Activated CD8-positive, alpha-beta memory T cell treated with anti-CD3 and anti-CD28 coated beads, Interleukin-2, amount 10 ng/mL, durations not matched to agents 7 days and 5 days (primary cell): ENCODE measurements at places on chromosomes 5 and 9.

- H3K27me3 ChIP-seq, result peaks cover 2% of the 10 kb centered on the region
- no peak overlapping the region for H3K27ac ChIP-seq
- H3K36me3 ChIP-seq, result no peaks in the 10 kb centered on the region
- peaks cover 7% of the 10 kb centered on the region for H3K4me1 ChIP-seq
- DNase-seq, result no peak
These were observed 121.7 kb downstream of the DEPDC1B start for GRCh38 chr5:60578315-60578714.

DNA sequence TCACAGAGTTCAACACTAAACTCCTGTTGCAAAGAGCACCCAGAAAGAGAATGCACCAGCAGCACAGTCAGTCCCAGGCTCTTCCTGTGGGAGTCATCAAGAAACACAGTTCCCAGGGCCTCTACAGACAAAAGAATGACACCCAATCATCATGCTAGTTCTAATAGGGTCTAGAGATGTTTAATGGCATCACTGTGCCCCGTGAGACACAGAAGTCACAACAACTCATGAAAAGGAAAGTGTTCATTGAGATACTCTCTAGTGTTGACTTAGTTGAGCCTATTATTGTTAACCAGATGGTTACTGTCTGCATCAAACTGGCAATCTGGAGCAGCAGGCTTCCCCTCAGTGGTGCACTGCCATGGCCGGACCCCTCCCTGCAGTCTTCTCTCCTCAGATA lies 1.6 kb downstream of the KLHL3 start:
- peaks cover 5% of the 10 kb centered on the region for H3K36me3 ChIP-seq
- peak overlapping the region; percentile 23 for H3K27ac ChIP-seq
- no peak overlapping the region for H3K4me3 ChIP-seq
- DNase-seq, result no peak
- H3K27me3 ChIP-seq, result no peaks in the 10 kb centered on the region

- H3K4me1 ChIP-seq, result no peaks in the 10 kb centered on the region
- no peak for DNase-seq
- H3K27me3 ChIP-seq, result no peaks in the 10 kb centered on the region
- no peaks in the 10 kb centered on the region for H3K36me3 ChIP-seq
- H3K4me3 ChIP-seq, result no peak overlapping the region
These were observed 444.8 kb downstream of the BNC2 start for GRCh38 chr9:16425562-16426231.

DNA sequence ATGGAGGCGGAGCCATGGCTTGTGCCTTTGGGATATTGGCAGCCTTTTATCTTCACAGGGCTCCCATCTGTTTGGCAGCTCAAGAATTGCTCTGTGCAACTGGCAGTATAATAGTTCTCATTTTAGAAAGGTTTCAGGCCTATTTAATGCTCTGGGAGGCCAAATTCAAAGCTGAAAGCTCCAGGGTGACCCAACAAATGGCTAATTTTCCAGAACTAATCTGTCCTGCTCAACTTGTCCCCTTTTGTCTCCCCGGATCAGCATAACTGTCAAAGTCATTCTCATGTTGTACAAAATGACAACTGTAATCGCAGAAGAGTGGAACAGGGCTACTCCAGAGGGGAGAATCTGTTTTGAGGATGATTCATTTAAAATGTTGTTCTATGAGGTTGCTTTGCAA lies 52.6 kb upstream of the CXCL14 start:
- peaks cover 5% of the 10 kb centered on the region for H3K27me3 ChIP-seq
- DNase-seq, result no peak
- no peaks in the 10 kb centered on the region for H3K4me1 ChIP-seq
- H3K36me3 ChIP-seq, result no peaks in the 10 kb centered on the region

- no peak overlapping the region for H3K27ac ChIP-seq
- no peak overlapping the region for H3K4me3 ChIP-seq
- no peak for DNase-seq
- no peaks in the 10 kb centered on the region for H3K4me1 ChIP-seq
- H3K27me3 ChIP-seq, result peaks cover 30% of the 10 kb centered on the region
These were observed 7.9 kb upstream of the RAI14 start for GRCh38 chr5:34648039-34648839.

DNA sequence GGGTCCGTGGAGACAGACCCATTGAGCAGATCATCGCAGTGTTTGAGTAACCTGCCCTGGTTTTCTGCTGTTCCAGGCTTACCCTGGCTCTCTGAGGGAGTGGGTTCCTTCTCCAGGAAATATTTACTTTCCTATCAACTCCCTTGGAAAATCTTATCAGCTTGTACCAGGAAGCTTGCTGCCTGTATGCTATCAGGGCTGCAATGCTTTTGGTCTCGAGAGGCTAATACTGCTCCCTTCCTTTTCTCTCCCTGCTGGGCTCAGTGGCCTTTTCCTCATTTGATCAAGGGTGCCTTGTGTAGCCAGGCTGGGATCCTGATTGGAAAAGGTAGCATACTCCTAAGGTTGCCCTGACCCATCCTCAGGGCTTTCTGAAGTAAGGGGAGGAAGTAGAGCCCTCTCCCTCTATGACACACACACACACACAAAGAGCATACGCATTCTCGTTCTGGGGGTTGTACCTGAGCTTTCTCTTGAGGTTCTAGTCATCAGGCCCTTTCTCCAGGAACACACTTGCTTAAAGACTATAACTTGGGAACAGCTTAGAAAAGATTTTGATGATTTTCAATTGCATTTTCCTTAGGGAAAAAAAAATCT lies 41.6 kb downstream of the CYSTM1 start:
- H3K4me1 ChIP-seq, result peaks cover 36% of the 10 kb centered on the region
- no peak overlapping the region for H3K4me3 ChIP-seq
- no peaks in the 10 kb centered on the region for H3K27me3 ChIP-seq
- H3K27ac ChIP-seq, result no peak overlapping the region
- DNase-seq, result no peak

GRCh38 chr9:84340535-84340934 lies at the start of gene SLC28A3:
Gene SLC28A3 (minus strand): TSS chr9:84340758. CDS start chr9:84340633, 125 bp downstream.
- no peak within 1 kb of the TSS for H3K4me3 ChIP-seq
- H3K36me3 ChIP-seq, result no peaks in the 10 kb centered on the region
- no peak for DNase-seq

DNA sequence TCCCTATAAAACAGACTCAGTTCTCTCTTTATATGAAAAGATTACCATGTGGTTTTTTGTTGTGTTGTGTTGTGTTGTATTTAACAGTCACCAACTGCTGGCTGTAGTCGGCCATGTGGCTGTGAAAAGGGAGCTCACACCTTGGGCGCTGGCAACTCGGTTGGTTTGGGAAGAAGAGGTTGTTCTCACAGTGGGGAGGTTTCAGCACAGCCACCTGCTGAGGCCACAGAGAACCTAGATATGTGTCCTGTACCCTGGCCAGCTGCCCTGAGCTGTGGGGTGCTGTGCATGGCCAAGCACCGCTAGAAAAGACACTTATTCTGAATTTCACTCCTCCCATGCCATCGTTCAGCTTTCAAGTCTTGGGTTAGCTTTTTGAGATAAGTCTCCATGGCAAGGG lies 58.8 kb downstream of the SYK start:
- no peaks in the 10 kb centered on the region for H3K36me3 ChIP-seq
- DNase-seq, result peak; percentile 30
- H3K4me1 ChIP-seq, result peaks cover 15% of the 10 kb centered on the region
- H3K4me3 ChIP-seq, result no peak overlapping the region

GRCh38 chr9:131889437-131890251 lies 149.8 kb upstream of the RAPGEF1 start:
- H3K36me3 ChIP-seq, result no peaks in the 10 kb centered on the region
- H3K27me3 ChIP-seq, result no peaks in the 10 kb centered on the region
- no peak overlapping the region for H3K27ac ChIP-seq
- no peaks in the 10 kb centered on the region for H3K4me1 ChIP-seq

GRCh38 chr5:65382582-65382981 lies 99.1 kb downstream of the ADAMTS6 start:
- no peaks in the 10 kb centered on the region for H3K36me3 ChIP-seq
- no peak overlapping the region for H3K4me3 ChIP-seq
- H3K27me3 ChIP-seq, result peaks cover 4% of the 10 kb centered on the region
- no peaks in the 10 kb centered on the region for H3K4me1 ChIP-seq

DNA sequence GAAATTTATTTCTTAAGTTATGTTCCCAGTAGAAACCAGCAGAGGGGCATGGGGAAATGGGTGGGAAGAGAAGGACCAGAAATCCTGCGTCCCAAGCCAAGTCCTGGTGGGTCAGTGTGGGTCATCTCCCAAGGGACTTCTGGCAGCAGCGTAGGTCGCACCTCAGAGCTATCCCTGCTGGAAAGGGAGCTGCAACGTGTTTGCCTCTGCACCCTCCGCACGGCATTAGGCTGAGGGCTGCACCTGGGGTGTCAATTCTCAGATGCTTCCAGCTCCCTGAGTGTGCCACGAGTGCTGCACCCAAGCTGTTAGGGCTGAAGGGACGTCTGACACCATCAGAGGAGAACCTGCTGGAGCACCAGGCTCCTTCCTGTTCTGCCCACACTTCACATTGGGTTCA lies 182.8 kb downstream of the CACNA1B start:
- H3K36me3 ChIP-seq, result no peaks in the 10 kb centered on the region
- H3K27ac ChIP-seq, result no peak overlapping the region
- H3K4me1 ChIP-seq, result no peaks in the 10 kb centered on the region
- no peak for DNase-seq
- no peak overlapping the region for H3K4me3 ChIP-seq
- H3K27me3 ChIP-seq, result no peaks in the 10 kb centered on the region

DNA sequence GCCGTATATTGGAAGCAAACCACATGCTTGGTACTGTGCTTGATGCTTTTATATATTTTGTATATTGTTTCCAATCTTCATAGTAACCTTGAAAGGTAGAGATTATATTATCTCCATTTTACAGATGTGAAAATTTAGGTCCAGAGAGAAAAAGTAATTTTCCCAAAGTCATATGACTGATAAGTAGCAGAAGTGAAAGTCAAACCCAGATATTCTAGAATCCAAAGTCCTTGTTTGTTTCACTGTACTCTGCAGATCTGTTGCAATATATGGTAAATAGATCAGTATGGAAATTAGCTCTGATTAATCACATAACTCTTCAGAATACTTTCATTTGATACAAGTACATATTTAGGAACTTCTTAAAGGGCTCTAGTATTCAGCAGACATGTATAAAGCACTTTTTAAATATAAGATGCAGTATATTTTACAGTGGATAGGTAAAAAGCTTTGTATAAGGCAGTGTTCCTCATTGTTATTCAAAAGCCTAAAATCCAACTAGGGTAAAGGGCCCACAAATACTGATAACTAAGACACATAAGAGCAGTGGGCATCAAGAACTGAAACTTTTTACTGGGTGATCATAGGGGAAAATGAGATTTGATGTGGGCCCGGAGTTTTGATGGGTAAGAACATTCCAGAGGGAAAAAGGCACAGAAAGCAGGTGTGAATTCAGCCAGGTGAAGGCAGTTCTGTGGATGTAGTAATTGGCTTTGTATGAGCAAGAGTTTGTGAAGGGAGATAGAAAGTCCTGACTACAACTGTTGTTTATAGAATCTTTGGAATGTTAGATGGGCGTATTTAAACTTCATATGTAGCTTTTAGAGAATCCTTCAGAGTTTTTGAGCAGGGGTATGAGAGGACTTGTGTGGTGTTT lies 25.0 kb downstream of the NDFIP1 start:
- no peak for DNase-seq
- no peaks in the 10 kb centered on the region for H3K27me3 ChIP-seq
- no peak overlapping the region for H3K27ac ChIP-seq
- peaks cover 9% of the 10 kb centered on the region for H3K4me1 ChIP-seq

DNA sequence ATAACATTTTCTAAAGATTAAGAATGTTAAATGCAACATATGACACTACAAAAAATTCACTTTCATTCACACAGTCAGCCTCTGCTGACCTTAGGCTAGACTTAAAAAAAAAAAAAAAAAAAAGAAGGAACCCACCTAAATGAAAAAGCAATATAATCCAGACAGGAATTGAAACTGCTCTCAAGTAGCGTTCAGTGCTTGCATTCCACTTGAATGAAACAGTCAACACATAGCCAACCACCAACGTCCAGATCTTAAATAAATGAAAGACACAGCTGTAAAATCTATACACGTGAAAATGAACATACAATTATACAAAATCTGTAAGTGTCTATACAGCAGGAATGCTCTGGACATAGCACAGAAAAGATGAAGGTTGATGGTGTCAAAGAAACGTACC lies 11.4 kb downstream of the TMEM245 start:
- no peak overlapping the region for H3K4me3 ChIP-seq
- peaks cover 33% of the 10 kb centered on the region for H3K36me3 ChIP-seq
- H3K4me1 ChIP-seq, result peaks cover 45% of the 10 kb centered on the region
- no peaks in the 10 kb centered on the region for H3K27me3 ChIP-seq
- no peak for DNase-seq

- no peaks in the 10 kb centered on the region for H3K36me3 ChIP-seq
- DNase-seq, result no peak
- H3K27ac ChIP-seq, result no peak overlapping the region
- H3K27me3 ChIP-seq, result no peaks in the 10 kb centered on the region
These were observed 281.2 kb upstream of the RGMB start for GRCh38 chr5:98492258-98492657.

GRCh38 chr9:96376891-96377874 lies 6.3 kb downstream of the SLC35D2 start:
- no peaks in the 10 kb centered on the region for H3K27me3 ChIP-seq
- peak; percentile 28 for DNase-seq
- H3K36me3 ChIP-seq, result peaks cover 7% of the 10 kb centered on the region
- H3K4me3 ChIP-seq, result no peak overlapping the region
- H3K4me1 ChIP-seq, result peaks cover 6% of the 10 kb centered on the region

DNA sequence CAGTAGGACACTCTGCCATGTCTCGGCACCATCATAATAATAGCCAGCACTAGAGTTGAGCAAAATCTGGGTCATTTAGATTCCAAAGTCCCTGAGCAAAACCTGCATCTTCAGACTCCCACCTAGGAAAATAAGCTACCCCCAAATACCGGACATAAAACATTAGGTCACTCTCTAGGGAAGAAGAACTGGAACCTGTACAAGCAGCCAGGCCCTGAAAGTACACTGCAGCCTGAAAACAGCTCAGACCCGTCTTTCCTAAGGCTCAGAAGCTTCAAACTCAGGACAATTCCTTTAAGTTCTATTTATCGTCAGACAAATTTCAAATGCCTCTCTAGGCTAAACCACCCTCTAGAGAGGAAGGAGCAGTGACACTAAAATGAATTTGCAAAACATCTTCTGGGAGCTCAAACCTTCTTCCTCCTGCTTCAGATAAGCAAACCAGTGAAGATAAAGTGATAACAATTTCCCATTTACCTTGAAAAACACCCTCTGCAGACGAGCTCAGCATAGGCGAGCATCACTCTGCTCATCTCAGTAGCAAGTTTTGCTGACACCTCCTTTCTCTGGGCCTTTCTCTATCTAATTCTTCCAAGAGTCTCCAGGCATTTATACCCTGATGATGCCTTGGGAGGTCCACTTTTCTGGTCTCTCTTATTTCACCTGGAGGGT lies 34.0 kb downstream of the ADAM19 start:
- DNase-seq, result peak; percentile 61
- H3K27ac ChIP-seq, result peak overlapping the region; percentile 95
- H3K4me3 ChIP-seq, result peak overlapping the region; percentile 68

DNA sequence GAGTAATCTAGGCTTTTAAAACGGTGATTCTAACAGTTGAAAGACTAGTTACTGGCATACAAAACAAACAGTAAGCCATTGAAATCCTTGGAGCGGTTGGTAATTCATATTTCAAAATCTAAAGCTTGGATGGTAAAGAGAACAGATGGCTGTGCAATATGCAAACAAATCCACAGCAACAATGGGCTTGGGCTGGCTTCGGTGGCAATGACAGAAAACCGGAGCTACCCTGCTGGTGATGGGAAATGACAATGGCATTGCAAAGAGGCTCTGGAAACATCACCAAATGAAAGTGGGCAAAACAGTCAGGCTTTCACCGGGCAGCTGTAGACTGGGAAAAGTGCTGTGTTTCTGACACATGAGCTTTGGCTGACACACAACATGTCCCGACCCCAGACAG lies 42.2 kb downstream of the MED27 start:
- no peaks in the 10 kb centered on the region for H3K27me3 ChIP-seq
- no peaks in the 10 kb centered on the region for H3K36me3 ChIP-seq
- DNase-seq, result no peak
- H3K4me1 ChIP-seq, result peaks cover 14% of the 10 kb centered on the region
- no peak overlapping the region for H3K27ac ChIP-seq
